ENCODE measurements at places on chromosomes 5 and 9. TPM values are rescaled to one million over a fixed set of nuclear protein-coding genes. Genes with fewer than 3 reads are reported as not detected.

Gene OR13C4
- not detected for total RNA-seq

Gene IFNE
- total RNA-seq, result not detected

Gene STING1
- 123 TPM for total RNA-seq

DNA sequence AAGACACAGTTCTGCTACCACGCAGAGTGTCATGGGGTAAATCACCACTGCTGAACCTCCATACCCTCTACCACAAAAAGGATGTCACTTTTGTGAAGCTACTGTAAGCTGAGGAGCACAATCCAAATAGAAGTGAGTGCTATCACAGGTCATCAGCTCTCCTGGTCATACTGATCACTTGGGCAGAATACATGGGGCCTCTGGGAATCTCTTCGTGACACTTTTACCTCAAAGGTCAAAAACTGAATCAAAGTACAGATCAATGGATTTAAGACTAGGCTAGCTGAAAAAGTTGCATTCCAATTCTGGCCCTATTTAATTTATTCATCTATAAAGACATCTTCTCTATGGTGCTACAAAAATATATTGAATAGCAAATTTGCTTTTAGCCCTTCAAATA lies 115.5 kb downstream of the MPDZ start:
- H3K36me3 ChIP-seq, result peaks cover 22% of the 10 kb centered on the region
- H3K27me3 ChIP-seq, result no peaks in the 10 kb centered on the region
- no peak overlapping the region for H3K4me3 ChIP-seq
- DNase-seq, result no peak
- H3K27ac ChIP-seq, result no peak overlapping the region

GRCh38 chr9:119313846-119314245 lies 55.4 kb downstream of the BRINP1 start:
- H3K4me3 ChIP-seq, result no peak overlapping the region
- no peaks in the 10 kb centered on the region for H3K4me1 ChIP-seq
- H3K36me3 ChIP-seq, result no peaks in the 10 kb centered on the region
- no peak for DNase-seq
- no peak overlapping the region for H3K27ac ChIP-seq

- H3K27me3 ChIP-seq, result no peaks in the 10 kb centered on the region
- H3K36me3 ChIP-seq, result no peaks in the 10 kb centered on the region
- H3K27ac ChIP-seq, result no peak overlapping the region
Measured at GRCh38 chr5:34728236-34728635, 72.1 kb downstream of the RAI14 start.

DNA sequence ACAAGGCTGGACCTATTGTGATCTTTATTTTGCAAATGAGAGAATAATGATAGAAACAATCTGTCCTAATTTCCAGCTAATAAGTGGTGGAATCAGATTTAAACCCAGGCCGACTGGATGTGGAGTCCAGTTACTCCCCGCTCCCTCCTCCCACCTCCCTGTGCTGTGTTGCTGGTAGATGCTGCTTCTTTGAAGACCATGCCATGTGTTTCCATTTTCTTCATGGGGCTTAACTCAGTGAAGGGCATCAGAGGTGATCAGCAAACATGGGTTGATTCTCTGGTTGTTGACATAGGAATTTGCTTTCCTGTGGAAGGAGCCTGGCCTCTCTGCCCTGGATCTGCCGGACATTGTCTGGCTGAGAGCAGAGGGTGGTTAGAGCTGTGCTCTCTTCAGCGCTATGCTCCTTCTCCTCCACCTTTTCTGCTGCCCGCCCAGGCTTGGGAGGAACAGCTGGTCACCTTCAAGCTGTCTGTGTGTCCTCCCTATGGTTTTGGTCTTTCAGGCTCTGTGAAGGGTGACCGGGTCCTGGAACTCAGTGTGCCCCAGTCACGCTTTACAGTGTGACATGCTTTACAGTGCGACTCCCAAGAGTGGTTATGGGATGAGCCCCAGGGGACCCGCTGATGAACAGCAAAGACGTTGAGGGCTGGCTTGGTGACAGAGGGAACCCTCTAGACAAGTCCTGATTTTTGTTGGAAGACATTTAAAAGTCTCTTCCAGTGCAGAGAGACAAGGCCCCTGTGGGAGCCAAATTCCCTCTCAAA lies 68.4 kb upstream of the RPS23 start:
- H3K27ac ChIP-seq, result peak overlapping the region; percentile 74
- H3K4me1 ChIP-seq, result no peaks in the 10 kb centered on the region
- no peaks in the 10 kb centered on the region for H3K27me3 ChIP-seq
- H3K36me3 ChIP-seq, result no peaks in the 10 kb centered on the region
- DNase-seq, result no peak

DNA sequence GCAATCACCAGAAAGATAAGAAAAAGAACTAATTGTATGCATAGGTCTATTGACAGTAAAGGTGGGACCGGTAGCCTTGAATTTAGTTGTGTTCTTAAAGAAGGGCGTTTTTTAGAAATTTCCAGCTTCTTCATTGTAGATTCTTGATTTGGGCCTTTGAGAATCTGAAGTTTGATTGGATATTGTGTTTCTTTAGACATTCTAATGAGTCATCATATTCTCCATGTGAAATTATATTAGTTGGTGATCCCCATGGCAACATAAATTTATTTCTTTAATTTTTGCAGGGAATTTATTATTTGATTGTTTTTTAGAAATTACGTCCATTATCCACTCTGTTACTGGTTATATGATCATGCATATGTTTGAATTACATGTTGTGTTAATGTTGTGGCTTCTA lies 63.6 kb downstream of the MAN2A1 start:
- no peaks in the 10 kb centered on the region for H3K36me3 ChIP-seq
- H3K4me3 ChIP-seq, result no peak overlapping the region
- no peaks in the 10 kb centered on the region for H3K27me3 ChIP-seq
- no peak for DNase-seq
- H3K27ac ChIP-seq, result no peak overlapping the region

GRCh38 chr5:81849770-81850367 lies 99.0 kb upstream of the SSBP2 start:
- no peak for DNase-seq
- no peak overlapping the region for H3K4me3 ChIP-seq
- H3K27me3 ChIP-seq, result no peaks in the 10 kb centered on the region
- H3K27ac ChIP-seq, result no peak overlapping the region
- H3K36me3 ChIP-seq, result no peaks in the 10 kb centered on the region

Measured in right atrium auricular region (tissue), 2 donors.